ENCODE measurements at places on chromosomes 11 and 22. TPM values are rescaled to one million over a fixed set of nuclear protein-coding genes. Genes with fewer than 3 reads are reported as not detected.

- no peaks in the 10 kb centered on the region for H3K36me3 ChIP-seq
- no peaks in the 10 kb centered on the region for H3K27me3 ChIP-seq
- no peak overlapping the region for H3K4me3 ChIP-seq
- H3K4me1 ChIP-seq: no peaks in the 10 kb centered on the region
- H3K27ac ChIP-seq: no peak overlapping the region
Measured at GRCh38 chr11:79220171-79220570, 220.7 kb downstream of the TENM4 start.

Gene SMC1B
- 0.37 TPM for total RNA-seq

DNA sequence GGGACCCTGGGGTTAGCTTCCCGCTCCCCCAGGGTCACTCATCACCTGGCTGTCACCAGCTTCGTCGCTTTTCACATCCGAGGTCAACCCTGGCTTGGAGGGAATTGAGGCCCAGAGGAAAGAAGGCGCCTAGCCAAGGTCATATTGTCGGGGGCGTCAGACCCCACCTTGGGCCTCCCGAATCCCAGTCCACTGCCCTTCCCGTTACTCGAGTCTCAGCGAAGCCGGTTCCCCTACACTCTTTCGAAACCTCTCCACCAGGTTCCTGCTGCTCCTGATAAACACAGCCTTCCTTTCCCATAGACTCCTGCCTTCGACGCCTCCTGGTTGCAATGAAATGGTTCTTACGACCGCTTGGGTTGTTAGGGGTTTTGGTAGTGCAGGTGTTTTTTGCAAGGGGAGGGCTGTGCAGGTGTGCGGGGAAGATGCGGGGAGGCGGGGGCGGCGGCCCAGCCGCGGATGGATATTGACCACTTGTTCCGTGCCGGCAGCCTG, 642 bp downstream of the NAA40 start:
- H3K4me1 ChIP-seq: peaks cover 15% of the 10 kb centered on the region
- H3K27me3 ChIP-seq: no peaks in the 10 kb centered on the region
- peak overlapping the region; percentile 59 for H3K27ac ChIP-seq
- DNase-seq: no peak
- H3K36me3 ChIP-seq: no peaks in the 10 kb centered on the region

DNA sequence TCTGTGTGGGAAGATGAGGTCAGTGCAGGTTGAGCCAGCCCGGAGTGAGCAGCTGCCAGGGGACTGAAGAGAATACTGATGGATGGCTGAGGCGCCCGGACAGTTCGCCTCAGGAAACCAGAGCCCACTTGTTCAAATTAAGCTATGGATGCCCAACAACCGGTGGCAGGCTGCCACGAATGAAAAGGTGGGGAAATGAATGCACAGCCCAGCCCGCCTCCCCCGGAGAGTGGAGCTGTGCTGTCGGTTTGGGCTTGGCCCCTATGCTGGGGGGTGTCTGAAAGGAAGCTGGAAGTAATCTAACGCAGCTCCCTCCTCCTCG, 21.9 kb downstream of the HSPA8 start:
- no peaks in the 10 kb centered on the region for H3K27me3 ChIP-seq
- H3K27ac ChIP-seq: no peak overlapping the region
- H3K4me3 ChIP-seq: no peak overlapping the region
- no peak for DNase-seq

All from CD8-positive, alpha-beta memory T cell (primary cell).